Stimulated activated CD4-positive, alpha-beta T cell treated with anti-CD3 and anti-CD28 coated beads, Interleukin-12 subunit alpha, Interleukin-12 subunit beta, amount 100 ng/mL, for 4 hours (primary cell): ENCODE measurements at places on chromosomes 6 and 20.

GRCh38 chr6:109008537-109009235 is 86.0 kb downstream of the SESN1 start:
- DNase-seq, result no peak

GRCh38 chr6:158485431-158485830 is 74.5 kb upstream of the TMEM181 start:
- no peak for DNase-seq

GRCh38 chr6:116564311-116564710 is 7.0 kb upstream of the RWDD1 start:
- DNase-seq, result no peak

- no peak for DNase-seq
Observed at GRCh38 chr6:81863123-81863522, 110.6 kb upstream of the TENT5A start.

- DNase-seq, result no peak
Observed at GRCh38 chr6:44670146-44670545, 282.6 kb downstream of the CDC5L start.
